ENCODE measurements at places on chromosomes 11 and 22. TPM values are rescaled to one million over a fixed set of nuclear protein-coding genes. Genes with fewer than 3 reads are reported as not detected.

- no peak for DNase-seq
These were observed 33.0 kb upstream of the NUP160 start for GRCh38 chr11:47881145-47881544.

DNA sequence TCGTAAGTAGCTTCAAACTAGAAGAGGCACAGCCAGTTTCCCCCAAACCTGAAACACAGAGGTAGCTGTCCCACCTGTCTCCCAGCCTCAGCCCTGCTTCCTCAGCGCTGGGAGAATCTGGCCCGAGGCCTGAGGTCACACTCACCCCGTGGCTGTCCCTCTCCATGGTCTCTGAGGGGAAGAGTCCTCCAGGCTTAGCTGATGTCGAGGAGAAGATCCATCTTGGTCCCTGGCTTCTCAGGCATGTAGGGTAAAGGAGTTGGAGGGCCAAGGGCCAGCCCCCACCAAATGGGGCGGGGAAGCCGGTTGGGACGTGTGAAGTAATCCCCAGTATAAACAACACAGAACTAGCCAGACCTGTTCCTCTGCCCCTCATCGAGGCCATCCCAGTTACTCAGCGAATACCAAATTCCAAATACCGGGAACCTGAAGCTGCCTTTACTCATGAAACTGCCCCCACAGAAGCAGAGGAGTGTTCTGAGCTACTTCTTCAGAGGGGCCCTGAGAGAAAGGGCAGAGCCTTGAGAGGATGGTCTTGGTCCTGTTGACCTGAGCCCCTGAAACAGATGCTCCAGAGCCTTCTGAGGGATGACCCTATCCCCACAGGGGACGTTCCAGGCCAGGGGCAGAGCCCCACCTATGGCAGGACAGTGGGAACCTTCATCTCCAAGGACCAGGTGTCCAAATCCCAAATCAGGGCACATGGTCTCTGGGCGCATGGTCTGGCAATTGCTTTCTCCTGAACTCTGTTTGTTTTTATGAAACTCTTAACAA, at the start of gene TMPRSS13:
TSS of gene TMPRSS13 (minus strand) at position 261 of the 774 bp plus-strand sequence. CDS start at position 166, 95 bp downstream.
- no peak for DNase-seq

GRCh38 chr11:77361184-77361583, 59.7 kb upstream of the GDPD4 start:
- DNase-seq = peak; percentile 39

TSSK2 gene
- total RNA-seq = not detected

GRCh38 chr11:8333376-8333775, 69.7 kb upstream of the LMO1 start:
- DNase-seq = no peak

- DNase-seq = no peak
These were observed 46.2 kb downstream of the FAM168A start for GRCh38 chr11:73551677-73552076.

TRPC6 gene
- 1.1 TPM for total RNA-seq

GRCh38 chr11:73940801-73941570, 9.8 kb upstream of the DNAJB13 start:
- DNase-seq = no peak

GRCh38 chr11:116387641-116388040, 385.1 kb downstream of the BUD13 start:
- no peak for DNase-seq

IGF2 gene
- not detected for total RNA-seq

- no peak for DNase-seq
These were observed 853.9 kb upstream of the RAG2 start for GRCh38 chr11:37451903-37452302.

GRCh38 chr11:120346233-120346632, 10.0 kb downstream of the ARHGEF12 start:
- no peak for DNase-seq
